NCI-H1930 (cell line): ENCODE measurements at places on chromosomes 12 and 14.

DNA sequence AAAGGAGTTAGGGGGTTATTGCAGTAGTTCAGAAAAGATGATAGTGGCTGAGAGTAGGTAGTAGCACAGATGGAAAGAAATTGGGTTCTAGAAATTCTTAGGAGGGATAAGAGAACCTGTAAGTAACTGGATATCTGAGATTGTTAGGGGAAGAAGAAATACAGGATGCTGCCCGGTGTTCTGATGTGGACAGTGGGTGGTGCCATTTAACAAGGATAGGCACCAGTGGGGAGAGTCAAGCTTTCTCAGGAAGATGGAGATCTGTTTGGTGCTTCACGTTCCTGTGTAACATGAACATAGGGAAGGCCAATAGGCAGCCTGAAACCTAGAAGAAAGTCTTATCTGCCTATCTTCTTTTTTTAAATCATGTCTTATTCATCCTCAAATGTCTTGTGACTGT lies 245.9 kb downstream of the NPAS3 start:
- no peak for DNase-seq

DNA sequence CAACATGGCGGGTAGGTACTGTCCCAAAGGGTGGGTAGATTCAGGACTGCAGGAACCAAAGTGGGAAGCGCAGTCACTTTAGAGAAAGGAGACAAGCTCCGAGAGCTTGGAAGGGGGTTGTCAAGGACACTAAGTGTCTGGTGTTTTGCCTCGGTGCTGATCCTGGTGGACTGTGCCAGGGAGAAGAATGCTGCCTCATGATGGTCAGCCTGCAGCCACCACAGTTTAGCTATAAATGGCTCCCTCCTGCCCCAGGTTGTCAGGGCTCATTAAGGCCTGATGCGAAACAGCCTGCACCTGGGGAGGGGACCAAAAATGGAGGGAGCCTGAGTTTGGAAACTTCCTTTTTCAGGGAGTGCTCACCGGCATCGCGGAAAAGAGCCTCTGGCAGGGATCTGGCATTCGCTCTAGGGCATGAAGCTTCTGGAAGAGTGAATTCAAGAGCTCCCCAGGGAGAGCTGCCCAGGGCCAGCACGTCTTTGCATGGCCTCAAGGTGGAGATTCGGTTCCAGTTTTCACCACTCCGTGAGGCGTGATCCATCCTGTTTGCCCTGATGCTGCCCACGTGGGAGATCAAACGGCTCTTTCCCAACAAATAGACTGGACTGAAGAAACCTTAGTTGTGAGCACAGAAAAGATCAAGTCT lies 164.0 kb downstream of the FOXN3 start:
- DNase-seq: peak; percentile 13

DNA sequence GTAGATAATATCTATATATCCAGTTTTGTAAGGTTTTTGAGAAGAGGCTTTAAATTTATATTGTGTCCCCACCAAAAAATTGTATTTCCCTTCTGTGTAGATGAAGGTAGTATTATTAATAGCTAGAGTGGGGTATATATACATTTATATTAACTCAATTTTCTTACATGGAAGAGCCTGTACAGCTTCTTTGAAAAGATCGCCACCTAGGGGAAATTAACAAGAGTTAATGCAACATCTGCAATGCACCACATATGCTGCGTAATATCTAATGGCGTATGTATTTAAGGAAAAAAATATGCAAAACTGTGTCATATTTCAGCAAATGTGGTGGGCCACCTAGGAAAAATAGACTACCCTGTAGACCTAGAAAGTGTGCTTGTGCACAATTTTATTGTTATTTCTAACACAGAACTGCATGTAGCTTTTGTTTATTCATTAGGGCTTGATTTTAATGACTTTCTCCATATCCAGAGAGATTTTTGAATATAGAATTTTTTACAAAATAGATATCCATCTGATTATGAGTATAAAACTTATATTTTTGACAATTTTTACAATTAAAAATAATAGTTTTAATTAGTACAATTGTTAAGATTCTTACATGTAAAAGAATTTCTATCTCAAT lies 14.0 kb downstream of the CCER1 start:
- no peak for DNase-seq

- no peak for DNase-seq
Measured at GRCh38 chr14:91918186-91918883, 29.2 kb downstream of the FBLN5 start.

DNA sequence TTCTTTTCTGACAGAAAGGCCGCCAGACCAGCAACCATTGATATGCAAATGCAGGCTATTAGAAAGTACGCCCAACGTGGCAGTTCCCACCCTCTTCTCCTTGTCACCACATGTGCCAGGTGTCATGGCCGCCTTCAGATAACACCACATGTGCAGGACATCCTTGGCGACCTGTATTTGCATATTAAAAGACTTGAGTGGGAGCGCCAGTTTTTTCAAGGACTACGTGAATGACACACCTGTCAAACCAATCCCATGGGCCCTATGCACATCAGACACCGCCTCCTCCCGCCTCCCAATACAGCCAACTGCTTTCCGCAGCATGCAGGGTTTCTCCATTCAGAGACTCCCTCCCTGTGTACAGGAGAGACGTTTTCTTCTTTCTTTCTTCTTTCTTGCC lies 318.6 kb upstream of the FAR2 start:
- DNase-seq: no peak

- DNase-seq: no peak
Measured at GRCh38 chr14:100320157-100320856, 2.8 kb upstream of the SLC25A47 start.

DNA sequence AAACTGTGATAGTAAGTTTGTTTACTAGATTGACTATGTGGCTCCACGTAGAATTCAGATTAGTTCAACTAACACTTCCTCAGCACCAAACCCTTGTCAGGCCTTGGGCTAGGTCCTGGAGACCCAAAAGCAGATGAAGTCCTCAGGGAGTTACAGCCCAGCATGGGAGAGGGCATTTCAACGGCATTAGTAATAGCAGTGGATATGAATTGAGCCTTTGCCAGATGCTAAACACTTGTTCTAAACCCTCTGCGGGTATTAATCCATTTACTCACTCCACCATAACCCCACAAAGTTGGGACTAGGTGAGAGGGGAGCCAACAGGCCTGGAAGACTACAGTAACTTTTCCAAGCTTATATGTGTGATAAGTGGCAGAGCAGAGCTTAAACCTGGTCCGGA lies 714.6 kb downstream of the DIO2 start:
- peak; percentile 87 for DNase-seq

- DNase-seq: no peak
Measured at GRCh38 chr12:14396071-14396470, 30.6 kb downstream of the ATF7IP start.

DNA sequence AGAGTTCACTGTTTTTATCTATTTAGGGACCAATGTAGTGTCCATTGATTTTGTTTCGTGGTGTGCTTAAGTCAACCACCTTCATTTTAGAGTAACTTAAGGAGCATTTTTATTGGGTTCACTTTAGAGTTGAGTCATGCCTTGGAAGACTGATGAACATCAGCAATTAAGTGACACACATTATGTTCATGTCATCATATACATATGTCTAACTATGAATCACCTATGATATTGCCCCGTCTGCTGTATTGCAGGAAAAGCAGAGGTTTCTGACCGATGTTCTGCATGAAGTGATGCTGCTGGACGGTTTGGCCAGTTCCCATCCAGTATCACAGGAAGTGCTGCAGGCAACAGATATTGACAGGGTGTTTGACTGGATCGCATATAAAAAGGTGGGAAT lies 227.1 kb downstream of the TRHDE start:
- no peak for DNase-seq

DNA sequence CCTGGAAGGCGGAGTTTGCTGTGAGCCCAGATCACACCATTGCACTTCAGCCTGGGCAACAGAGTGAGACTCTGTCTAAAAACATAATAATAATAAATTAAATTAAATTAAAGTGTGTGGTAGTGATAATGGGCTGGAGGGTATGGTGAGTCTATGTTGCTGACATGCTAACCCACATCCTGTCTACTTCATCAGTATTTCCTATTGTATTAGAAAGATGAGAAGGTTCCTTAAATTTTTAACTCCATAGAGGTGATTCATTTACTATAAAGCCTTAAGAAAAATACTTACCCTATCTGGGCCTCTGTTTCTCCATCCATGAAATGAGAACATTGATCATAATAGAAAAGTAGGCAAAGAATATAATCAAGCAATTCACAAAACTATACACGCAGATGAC lies 280.5 kb downstream of the FBXL14 start:
- no peak for DNase-seq

DNA sequence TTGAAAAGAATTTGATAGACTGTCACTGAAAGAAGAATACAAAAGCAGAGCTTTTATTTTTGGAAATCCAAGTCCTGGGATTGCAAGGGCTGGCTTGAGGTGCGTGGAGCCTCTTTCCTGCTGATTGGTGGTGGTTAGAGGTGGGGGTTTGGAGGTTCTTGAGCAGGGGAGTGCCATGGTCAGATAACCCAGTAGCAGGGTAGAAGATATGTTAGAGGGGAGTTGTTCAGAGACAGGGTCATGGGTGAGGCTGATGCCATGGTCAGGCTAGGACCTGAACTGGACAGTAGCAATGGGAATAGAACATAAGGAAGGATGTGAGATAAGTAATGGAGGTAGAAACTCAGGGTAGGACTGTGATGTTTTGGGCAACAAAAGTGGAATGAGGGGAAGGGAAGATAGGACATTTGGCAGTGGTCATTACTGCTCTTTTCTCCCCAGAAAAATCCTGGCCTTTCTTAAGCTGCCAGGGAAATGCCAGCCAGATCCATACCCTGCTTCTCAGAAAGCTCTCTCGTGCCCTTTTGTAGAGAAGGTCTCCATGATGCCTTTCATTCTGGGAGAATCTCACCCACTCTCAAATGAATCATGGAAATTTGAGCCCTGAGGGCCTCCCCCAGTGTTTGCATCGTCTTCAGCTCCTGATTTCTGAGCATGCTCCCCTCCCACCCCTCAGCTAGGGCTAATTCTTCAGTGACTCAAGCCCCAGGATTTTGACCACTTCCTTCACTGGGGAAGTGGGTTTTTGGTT lies 9.5 kb downstream of the EMP1 start:
- no peak for DNase-seq

DNA sequence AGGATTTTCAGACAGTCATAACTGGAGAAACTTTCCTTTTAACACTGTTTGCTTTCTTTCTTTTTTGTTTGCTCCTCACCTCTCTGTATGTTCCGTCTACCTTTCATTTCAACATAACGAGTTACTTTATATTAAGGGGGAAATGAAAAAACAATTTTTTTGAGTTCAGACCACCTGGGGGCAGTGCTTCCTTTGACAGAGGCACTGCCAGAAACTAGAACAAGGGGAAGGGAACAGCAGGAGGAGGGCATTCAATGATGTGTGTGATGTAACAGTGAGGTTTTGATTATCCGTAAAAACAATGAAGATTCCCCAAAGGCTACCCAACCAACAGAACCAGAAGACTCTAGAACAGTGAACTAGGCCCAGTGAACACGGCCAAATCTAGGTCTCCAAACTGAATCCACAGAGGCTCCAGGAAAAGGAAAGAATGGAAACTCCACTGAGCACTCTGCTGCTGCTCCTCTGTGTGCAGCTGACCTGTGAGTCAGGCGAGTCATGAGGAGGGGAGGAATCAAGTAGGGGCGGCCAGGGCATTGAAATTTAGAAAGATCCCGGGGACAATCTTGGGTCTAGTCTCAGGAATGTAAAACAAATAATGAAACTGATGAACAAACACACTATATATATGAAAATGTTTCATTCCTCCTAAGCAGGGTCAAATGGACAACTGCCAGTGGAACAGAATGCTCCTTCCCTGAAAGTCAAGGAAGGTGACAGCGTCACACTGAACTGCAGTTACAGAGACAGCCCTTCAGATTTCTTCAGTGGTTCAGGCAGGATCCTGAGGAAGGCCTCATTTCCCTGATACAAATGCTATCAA lies 323.5 kb downstream of the DAD1 start:
- no peak for DNase-seq

DNA sequence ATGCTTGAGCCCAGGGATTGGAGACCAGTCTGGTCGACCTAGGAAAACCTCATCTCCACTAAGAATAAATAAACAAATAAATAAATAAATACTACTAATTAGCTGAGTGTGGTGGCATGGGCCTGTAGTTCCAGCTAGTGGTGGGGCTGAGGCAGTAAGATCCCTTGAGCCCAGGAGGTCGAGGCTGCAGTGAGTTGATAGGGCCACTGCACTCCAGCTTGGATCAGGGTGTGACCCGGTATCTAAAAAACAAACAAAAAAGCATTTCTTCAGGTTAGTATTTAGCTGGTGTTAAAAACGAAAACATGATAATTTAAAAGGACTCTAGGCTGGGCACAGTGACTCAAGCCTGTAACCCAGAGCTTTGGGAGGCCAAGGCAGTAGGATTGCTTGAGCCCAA lies 1.2 kb upstream of the FGD4 start:
- DNase-seq: no peak

DNA sequence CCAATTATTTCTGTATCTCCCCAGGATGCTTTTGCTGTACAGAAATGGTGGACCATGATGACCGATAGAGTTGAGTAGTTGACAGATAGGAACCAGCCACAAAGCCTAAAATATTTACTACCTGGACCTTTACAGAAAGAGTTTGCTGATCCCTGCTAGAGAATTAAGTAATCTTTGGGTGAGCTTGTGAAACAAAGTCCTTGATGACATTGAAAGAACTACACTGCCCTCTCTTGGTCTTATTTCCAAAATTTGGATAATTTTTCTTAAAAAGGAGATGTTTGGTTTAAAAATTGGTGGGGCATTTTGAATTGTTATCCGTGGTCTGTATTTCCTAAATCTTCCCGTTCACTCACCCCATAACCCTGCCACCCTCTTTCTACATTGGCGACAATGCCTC lies 13.7 kb upstream of the TCTN1 start:
- peak; percentile 9 for DNase-seq

DNA sequence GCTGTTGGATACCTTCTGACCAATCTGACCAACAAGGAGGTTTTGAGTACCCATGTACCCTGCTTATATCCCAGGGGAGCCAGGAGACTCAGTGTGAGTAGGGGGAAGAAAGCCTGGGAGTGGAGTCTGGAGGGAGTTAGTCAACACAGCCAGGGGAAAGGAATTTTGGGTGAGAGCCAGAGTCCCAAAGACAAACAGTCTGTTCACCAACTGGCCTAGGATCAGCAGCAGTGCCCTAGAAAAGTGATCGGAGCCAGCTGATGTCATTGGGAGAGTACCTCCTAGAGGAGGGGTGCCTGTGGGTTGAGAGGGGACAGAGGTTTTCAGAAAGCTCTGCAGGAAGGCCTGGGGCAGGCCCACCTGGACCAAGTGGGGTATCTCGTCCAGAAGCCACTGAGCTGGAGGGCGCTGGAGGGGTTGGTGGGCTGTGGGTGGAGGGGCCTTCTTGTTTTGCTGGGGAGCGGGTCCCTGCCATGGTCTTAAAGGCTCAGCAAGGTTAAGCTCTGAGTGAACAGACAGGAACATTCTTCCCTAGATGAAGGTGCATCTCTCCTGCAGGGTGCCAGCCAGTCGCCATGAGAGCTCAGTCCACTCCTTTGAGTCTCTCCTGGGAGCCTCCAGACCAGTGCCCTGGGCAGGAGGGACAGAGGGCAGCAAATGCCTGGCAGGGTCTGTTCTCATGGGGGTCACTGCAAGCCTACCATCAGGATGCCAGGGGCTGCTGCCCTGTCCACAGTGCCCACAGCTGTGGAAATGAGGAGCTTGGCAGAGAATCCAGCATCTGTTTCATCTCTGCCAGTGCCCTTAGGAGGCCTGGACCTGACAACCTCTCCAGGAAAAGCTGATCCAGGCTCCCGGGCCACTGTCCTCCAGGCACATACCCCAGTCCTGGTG lies 63.6 kb downstream of the CHGA start:
- DNase-seq: no peak
